ENCODE measurements at places on chromosomes 5 and 9.
A peak's percentile ranks its signal among the peaks of the same experiment; 100 is the strongest.

DNA sequence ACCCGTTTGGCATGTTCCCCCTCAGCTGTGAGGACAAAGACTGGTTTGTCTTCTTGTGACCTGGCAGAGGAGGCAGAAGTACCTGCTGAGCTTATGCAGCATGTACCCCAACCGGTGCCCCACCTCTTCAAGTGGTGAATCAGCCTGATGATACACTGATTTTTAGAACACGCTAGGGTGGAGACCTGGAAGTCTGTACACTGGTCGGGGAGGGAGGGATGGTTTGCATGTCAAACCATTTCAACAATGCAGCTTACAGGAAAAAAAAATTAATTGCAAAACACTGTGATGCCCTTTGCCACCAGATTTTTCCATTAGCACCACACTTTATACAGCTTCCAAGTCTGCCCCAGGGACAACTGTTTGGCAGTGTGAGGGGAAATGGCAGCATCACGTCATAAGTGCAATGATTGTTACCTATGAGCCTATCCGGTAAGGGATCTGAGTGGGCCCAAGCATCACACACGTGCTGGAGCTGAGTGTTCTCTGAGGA, 155.1 kb upstream of the DMRT1 start:
- no peak for DNase-seq

DNA sequence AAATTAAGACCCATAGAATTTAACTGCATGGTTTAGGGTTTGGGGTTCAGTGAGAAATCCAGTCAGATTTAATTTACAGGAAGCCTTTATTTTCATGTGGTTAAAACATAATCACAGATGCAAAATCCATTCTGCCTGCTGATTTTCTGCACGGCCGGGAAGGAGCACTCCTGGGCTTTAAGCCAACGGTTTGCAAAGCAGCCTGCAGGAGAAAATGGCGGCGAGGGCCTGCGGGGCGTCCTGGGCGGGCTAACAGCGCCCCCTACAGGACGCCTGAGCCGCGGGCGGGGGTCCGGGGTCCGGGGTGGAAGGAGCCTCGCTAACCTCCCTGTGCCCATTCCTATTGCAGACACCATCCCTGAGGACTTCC, 47.6 kb downstream of the THBS4 start:
- DNase-seq: peak; percentile 46

DNA sequence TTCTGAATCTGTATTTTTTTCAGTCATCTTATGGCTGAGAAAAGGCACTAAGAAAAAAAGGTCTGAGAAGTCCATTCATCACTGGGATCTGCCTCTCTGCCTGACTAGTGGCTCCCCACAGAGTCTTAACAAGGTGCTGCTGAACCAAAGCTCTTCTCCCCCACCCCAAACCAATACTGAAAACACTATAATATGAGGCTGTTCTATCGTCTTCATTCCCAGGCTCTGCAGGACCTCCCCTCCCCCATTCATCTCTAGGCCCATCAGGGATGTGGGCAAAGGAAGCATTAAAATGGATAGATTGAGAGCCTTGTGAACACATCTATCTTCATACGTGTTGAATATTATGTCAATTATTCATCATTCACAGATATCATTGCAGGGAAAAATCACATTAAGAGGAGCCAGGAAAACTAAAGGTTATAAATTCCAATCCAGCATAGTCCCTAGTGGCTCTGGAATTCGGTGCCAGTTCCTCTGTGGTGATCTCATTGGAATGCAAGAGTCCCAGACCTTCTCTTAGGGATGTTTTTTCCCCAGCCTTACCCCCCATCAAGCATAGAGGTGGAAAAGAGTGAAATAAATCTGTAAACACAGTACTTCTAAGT, 44.3 kb upstream of the GPR151 start:
- DNase-seq: no peak

DNA sequence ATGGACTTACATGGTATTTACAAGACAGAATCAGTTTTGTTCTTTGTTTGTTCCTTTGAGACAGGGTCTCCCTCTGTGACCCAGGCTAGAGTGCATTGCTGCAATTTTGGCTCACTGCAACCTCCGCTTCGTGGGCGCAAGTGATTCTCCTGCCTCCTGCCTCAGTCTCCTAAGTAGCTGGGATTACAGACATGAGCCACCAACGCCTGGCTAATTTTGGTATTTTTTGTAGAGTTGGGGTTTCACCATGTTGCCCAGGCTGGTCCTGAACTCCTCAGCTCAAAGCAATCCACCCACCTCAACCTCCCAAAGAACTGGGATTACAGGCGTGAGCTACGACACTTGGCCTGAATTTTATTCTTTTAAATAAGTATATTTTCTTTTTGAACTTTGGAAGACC, 27.6 kb downstream of the RAB24 start:
- no peak for DNase-seq

DNA sequence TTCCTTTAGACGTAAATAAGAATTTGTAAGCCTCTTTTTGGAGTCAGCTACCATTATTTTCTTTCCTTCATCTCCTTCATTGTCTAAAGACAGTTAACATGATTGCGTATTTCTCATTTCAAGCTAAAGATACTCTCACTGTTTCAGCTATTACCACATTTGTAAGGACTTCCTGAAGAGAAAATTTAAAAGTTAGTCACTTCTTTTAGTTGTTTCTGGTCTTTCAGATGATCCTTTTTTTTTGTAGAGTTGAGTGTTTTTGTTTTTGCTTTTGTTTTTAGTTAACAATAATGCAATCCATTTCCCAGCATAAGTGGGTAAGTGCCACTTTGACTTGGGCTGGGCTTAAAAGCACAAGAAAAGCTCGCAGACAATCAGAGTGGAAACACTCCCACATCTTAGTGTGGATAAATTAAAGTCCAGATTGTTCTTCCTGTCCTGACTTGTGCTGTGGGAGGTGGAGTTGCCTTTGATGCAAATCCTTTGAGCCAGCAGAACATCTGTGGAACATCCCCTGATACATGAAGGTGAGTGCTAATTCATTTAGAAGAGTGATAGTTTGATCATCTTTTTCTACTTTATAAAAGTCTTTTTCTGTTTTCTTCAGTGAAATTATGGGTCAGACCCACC, 2.0 kb downstream of the IL31RA start:
- DNase-seq: no peak

DNA sequence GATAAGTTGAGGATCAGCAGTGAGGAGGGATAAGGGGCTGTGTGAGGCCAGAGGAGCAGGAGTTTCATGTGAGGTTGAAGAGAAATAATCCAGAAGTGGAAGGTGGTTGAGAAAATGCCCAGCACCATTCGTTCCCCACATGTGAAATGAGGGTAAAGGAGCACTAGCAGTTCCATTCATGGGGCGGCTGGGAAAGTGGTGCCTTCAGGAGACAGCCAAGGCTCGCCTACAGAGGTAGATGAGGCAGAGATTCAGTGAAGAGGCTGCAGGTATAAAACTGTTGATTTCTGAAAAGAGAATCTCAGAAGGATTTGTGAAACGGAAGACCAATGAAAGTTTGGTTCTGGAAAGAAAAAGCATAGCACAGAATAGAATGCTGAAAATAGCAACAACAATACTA, 272.6 kb downstream of the MSX2 start:
- DNase-seq: no peak

DNA sequence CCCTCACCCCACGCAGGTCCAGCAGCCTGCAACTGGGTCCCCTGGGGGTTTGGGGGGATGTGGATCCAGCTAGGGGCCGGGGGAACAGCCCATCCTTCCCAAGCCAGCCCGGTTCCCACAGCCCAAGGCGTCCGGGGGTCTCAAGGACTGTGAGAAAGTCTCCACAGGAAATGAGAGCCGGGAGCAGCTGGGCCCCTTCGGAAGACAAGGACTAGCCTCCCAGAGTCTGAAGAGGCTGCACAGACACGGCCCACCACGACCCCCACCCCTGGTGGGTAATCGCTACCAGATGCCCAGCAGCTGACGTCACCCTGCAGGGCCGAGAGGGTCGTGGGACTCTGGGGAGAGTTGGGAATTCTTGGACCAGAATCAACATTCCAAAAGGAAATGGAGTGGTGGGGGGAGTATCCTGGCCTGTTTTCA, 10.5 kb downstream of the SH2D3C start:
- DNase-seq: no peak

- no peak for DNase-seq
These were observed 558.5 kb upstream of the PTGER4 start for GRCh38 chr5:40121236-40121635.

DNA sequence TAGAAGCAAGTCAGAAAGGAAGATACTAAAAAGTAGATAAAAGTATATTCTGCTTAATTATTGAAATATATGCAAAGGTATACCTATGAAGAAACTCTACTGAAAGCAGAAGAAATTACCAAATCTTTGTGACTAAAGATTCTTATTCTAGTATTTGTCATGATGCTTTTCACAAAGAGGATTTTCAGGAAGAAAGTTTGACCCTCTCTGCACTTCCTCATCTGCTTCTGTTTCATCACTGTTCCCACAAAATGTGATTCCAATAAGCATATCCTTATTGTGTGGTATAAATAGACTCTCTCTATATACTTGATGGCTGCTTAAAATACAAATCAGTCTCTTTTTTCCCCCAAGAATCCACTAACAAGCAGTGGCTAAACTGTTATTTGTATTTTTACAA, 2139.6 kb upstream of the ACO1 start:
- no peak for DNase-seq

DNA sequence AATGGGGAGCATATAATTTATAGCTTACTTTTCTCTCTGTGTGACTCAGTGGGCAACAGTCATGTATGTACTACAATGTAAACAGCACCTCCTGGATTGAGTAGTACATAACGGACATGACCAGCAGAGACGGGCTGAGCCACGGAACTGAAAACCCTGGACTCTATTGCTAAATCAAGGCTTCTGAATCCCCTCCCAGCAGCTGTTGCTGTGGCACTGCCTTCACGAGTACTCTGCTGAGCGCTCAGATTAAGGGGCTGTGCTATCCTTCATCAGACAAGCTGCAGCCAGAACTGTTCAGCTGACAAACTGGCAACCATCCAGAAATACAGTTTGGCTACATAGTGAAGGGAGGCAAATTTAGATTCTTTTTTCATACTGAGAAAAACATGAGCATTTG, 131.3 kb upstream of the CCDC180 start:
- DNase-seq: no peak

- DNase-seq: no peak
These were observed 111.8 kb upstream of the FAM174A start for GRCh38 chr5:100423330-100423729.

GRCh38 chr5:148843510-148844318, 17.3 kb downstream of the ADRB2 start:
- DNase-seq: no peak

DNA sequence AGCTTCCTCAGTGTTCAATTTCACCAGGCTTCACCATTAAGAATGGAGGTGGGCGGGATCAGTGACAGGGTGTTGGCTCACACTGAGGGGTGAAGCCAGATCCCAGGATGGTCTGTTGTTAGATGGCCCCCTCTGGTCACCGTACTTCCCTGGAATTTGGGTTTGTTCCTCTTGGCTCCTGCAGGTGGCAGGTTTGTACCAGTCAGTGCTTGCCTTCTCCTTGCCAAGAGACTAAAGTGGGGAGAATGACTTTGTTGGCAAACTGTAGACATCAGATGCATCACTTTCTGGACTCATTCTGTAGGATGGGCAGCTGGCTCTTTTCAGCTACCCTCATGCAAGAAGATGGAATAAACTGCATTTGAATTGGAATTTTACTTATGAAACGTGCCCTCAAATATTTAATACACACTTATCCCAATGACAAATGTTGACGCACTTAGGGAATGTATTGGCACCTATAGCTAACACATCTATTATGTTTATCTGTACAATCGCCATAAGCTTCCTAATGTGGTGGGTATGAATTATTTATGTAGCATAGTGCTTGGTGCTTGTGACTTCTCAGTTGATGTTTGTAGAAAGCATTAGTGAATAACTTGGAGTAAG, 31.4 kb upstream of the ANKRD55 start:
- DNase-seq: no peak

GRCh38 chr9:126222363-126222834, 104.2 kb upstream of the MVB12B start:
- no peak for DNase-seq

GRCh38 chr9:4079346-4079745, 220.5 kb downstream of the GLIS3 start:
- DNase-seq: no peak

DNA sequence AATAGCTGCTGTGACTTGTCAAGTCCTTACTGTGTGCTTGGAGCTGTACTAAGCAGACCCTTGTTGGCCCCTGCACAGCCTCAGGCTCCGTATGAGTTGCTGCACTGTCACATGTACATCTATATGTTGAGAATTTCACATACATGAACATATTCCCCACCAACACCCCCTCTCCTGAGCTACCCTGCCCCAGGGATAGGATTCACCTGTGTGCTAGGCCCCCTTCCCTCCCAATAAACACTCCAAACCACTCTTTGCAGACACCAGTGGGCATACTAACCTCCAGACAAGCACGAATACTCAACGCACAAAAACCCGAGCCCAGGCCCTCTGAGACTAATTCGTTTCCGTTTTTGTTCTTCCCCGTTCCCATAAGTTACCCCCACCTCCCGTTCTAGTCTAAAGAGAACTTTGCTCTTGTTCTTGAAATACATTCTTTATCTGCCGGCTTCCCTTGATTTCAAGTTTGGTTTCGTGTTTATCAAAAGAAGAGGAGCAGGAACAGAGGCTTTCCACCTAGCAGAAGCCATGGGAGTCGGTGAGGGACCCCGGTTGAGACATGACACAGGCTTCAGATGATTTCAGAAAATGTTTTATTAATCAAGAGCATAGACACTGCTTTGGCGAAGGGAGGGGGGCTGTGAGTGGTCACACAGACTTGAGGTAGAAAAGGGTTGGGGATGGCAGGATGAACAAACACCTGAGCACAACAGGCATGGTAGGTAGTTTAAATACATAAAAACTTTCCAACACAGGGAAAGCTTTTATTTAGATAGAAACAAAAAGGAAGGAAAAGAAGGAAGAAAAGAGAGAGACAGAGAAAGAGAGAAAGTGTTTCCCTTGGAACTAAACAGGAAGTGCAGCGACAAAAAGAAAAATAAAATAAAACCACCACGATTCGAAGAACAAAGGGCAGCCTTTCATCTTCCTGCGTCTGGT, 3.4 kb downstream of the HAND1 start:
- DNase-seq: no peak

- peak; percentile 100 for DNase-seq
These were observed 10.4 kb upstream of the TOMM5 start for GRCh38 chr9:37602817-37603216.

DNA sequence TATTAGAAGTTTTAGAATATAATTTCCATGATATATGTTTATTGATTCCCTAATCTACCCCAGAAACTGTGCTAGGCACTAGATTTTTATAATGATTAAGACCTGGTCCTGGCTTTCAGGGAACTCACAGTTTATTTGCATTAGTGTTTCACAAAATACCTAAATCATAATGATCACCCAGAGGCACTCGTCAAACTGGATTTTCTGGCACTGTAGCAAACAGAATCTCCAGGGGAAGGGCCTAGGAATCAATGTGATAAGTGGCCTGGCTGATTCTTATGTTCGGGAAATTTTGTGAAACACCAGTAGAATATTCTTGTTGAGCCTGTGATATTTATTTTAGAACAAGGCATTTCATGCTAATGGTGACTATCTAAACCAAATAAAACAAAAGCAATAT, 37.4 kb upstream of the SRP19 start:
- DNase-seq: peak; percentile 61

Measured in LNCaP clone FGC (cell line).